Left cardiac atrium (tissue), 4 donors: ENCODE measurements at places on chromosomes 4 and X.

DNA sequence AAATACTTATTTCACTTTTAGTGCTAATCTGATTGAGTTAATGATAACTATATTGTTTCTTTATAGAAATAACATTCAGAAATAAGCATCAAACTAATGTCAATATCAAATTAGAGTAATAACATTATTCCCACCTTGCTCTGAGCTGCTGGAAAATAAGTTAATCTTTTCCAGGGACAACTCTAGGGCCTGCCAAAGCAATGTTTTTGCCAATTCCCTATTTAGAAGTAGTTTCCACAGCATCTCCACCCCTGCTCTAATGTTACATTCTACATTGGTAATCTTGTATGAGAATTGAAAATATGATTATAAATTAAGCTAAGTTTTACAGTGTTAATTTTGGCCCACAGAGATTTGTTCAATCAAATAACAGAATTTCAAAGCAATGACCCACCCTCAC is 68.3 kb downstream of the REELD1 start:
- no peak for DNase-seq

DNA sequence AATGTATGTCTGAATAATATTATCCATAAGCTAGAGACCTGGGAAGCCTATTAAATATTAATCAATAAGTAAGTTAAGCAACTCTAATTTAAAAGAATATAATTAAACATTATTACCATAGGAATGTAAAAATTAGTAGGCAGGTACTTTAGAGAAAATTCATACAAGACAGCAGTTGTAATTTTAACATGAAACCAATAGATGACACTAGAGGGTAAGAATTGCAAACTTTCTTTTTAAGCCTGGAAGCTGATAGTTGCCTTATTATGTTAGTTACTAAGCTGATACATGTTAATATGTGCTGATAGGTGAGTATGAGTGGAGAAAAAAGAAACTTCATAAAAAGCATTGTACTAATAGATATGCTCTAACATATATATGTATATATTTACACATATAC is 1157.4 kb downstream of the FAM133A start:
- no peak for DNase-seq

GRCh38 chrX:6558979-6559378 is 24.1 kb upstream of the VCX3A start:
- DNase-seq, result no peak

DNA sequence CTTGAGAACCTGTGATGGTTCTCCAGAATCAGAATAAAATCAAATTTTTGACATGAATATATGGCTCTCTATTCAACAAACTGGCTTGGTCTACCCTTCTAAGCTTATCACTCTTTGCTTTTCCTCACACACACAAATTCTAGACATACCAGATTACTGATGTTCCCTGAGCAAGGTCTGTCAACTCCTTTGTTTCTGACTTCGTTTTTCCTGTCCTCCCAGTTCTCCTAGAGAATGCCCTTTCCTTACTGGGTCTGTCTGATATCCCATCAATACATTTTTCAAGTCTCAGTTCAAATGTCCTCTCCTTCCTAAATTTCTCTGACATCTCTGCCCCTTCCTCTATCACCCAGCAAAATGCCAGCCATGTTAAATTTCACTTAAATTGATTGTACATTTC is 202.1 kb upstream of the IGFBP7 start:
- no peak for DNase-seq

GRCh38 chr4:68375667-68376559 is 26.0 kb upstream of the YTHDC1 start:
- DNase-seq, result no peak

- DNase-seq, result no peak
Observed at GRCh38 chr4:77089866-77090265, 14.1 kb upstream of the CCNI start.

DNA sequence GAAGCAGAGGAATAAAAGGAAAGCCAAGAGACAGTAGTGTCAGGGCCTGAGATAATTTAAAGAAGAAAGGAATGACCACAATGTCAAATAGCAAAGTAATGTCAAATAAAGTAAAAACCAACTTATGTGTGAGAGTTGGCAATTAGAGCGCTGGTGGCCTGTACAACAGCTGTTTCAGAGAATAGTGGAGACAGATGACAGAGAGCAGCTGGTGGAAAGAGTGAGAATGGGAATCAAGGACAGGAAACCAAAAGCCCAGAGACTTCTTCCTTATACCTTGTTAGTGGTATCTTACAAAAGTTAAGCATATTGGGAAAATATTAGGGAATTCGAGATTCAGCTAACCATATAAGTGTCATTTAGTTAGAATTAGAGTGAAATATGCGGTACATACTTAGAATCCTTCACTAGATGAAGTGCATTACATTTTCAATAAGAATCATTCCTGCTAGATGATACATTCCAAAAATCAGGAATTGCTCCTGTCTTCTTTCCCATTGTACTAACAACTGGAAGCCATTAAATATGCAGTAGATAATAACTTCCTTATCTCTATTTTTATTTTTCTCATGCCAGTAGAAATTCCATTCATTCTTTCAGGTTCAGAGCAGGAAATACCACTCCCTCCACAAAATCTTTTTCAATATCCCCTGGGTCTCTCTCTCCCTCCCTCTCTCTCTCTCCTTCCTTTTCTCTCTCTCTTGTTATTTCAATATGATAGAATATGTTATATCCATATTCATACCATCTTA is 525.4 kb downstream of the CENPC start:
- no peak for DNase-seq

DNA sequence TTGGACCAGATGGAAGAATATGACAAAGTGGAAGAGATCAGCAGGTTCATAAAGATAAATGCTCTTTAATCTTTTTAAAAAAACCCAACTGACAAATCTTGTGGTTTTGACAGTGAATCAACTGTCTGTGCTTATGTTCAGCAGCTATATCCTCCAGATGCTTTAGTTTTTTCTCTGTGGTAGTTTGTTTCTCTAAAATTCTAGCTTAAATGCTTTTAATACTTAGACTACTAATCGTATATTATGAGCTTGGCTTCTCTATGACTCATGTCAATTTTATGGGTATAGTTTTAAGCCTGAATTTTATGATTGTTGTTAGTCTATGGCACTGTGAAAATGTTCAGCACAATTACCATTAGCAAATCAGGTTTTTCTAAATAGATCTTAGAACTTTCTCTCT is 12.9 kb downstream of the HHIP start:
- no peak for DNase-seq

DNA sequence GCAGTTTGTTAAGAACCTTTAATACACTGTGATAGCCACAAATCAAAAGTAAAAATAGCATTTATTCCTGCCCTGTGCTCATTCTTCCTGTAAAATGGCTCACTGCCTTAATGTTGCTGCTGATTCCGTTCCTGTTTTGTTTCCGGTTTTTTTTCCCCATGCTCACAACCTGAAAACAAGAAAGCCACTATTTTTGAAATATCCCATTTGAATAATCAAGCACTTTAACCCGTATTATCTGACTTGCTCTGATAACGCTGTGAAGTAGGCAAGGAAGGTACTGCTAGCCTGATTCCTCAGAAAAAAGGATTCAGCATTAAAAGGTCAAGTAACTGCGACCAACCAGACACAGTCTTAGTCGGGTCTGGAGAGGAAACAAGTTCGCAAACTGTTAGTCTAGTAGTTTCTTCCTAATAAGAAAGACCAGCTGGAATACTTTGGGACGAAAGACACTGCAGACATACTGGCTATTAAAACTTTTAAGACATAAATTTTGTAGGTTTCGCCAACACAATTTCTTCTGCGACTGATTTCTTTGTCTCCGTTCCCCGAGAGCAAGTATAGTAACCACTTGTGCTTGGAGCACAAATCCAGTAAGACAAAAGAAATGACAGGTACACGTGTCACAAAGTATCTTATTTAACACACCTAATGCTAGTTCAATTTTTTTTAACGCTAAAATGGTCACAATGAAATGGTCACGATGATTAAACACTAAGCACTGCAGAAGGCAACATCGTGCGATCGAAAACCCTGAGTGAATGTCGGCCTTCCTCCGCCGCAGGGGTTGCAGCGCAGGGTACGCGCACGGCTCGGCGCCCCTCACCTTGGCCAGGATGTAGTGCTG is 802 bp downstream of the COX18 start:
- DNase-seq, result no peak

GRCh38 chr4:117455088-117455487 is 369.7 kb upstream of the TRAM1L1 start:
- no peak for DNase-seq

- DNase-seq, result peak; percentile 71
Observed at GRCh38 chr4:94455081-94455480, 3.3 kb downstream of the PDLIM5 start.

GRCh38 chr4:15149839-15150592 is 147.7 kb downstream of the CPEB2 start:
- DNase-seq, result peak; percentile 82

- DNase-seq, result no peak
Observed at GRCh38 chr4:123767806-123768205, 371.2 kb downstream of the SPRY1 start.

DNA sequence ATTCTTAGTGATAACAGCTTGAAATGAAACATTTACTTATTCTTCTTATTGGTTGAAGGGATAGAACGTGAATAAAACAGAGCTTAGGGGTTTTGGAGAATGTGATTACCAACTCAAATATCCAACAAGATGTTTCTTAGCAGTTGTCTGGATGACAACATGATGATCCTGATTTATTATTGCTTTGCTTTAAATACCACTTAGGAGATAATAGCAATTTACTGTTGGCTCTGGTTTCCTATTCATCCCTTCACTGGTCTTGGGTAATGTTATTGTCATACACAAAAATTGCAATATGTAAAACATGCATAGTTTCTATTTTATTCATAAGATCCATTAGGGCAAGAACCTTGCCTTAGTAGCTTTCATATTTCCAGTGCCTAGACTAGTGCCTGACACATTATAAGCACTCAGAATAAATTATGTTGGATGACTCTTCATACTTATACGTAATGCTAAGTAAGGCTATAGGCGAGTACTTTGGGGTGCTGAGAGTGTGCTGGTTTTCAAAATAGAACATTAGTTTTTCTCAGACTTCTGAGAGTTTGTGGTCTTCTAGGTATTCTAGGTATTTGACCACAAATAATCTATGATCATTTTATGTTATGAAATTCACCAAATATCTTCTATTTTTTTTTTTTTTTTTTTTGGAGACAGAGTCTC is 58.6 kb upstream of the PGRMC2 start:
- no peak for DNase-seq

DNA sequence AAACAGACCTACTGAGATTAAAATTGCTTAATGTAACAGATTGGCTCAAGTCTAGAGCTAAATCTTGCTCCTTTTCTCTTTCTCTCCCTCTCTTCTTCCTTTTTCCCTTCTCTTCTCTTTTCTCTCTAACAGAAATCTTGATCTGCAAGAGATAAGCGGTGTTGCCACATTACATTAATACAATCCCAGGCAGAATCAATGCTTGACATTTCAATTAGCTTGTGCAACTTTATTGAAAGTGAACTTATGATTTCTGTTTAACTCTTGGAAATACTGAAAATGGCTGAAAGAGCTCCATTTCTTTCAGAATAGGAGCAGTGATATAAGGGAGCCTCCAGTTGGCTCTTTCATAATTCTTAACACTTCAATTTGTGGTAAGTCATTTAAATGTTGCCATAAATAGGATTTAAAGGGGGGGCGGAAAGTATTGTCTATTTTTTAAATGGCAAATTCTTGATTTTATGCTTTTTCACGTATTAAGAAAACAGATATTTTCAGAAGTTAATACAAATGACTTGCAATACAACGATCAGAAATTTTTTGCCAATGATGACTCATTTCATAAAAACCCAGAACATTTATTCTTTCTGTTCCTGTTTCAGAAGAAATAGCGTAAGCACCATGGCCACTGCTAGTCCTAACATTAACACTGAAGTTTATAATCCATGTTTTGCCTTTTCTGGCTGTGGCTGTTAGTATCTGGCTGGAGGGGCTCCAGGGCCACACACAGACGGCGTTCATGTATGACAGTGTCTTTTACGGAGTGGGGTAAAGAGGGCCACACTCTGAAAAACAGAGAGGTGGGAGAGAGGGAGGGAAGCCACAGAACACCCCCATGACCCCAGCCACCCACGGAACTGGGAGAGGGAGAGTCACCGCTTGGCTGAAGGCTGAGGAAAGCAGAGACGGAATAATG is 115.7 kb upstream of the FAT1 start:
- DNase-seq, result peak; percentile 38

- peak; percentile 77 for DNase-seq
Observed at GRCh38 chrX:119693040-119693995, at the start of gene SEPTIN6. Gene SEPTIN6, minus strand, starts transcription at chrX:119693168. Its CDS starts 63 bp downstream, at chrX:119693105.

GRCh38 chrX:23849241-23849640 is 58.5 kb downstream of the APOO start:
- no peak for DNase-seq

DNA sequence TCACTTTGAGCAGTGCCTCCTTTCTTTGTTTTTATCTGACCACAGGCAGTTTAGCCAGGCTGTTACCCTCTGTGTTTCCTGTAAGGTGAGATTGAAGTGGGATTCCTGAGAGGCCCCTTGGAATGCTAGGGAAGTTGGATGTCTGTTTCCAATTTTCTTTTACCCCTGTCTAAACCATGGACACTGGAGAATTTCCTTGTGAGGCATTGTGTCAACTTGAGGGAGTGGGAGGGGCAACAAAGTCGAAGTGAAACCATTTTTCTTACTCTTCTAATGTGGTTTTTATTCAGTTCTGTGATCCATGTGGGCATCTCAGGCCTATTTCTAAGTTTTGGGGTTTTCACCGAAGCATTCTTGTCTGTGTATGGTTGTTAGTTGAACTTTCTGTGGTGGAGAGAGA is 296.1 kb upstream of the UGT8 start:
- DNase-seq, result no peak
